GM04503 (cell line): ENCODE measurements at places on chromosomes 11 and 22.

DNA sequence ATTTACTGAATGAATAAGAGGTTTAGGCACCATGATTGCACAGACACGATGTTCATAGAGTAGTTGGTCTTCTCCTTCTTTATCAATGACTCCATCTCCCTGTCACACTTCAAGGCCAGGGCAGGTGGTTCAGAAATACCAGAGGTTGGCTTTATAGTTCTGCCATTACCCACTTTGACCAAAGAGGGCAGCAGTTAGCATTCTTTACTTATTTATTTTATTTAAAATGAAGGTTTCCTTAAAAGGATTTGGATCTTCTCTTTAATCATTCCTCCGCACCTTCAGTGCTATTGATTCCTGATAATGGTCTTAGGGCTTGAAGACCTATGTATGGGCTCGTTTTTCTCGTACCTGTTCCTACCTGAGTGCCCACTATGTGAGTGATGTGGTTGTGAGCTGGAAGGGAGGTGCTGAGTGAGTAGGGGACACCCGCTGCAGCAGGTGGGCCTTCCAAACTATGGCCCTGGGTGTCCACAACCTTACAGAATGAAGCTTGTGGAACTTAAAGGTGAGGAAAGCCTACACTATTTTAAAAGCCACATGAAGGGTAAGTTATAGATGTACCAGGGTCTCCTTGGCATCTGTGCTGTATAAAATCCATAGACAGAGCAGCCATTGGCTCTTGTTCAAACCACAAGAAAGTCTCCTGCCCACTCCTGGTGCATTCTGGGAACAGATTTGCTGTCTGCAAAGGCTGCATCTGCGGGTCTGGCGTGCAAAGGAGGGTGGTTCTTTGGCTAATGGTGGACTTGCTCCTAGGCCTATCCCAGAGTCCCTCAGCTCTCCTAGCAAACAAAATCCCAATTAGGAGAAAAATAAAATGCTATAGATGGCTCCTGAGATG, 35.0 kb downstream of the TIMP3 start:
- DNase-seq = no peak

DNA sequence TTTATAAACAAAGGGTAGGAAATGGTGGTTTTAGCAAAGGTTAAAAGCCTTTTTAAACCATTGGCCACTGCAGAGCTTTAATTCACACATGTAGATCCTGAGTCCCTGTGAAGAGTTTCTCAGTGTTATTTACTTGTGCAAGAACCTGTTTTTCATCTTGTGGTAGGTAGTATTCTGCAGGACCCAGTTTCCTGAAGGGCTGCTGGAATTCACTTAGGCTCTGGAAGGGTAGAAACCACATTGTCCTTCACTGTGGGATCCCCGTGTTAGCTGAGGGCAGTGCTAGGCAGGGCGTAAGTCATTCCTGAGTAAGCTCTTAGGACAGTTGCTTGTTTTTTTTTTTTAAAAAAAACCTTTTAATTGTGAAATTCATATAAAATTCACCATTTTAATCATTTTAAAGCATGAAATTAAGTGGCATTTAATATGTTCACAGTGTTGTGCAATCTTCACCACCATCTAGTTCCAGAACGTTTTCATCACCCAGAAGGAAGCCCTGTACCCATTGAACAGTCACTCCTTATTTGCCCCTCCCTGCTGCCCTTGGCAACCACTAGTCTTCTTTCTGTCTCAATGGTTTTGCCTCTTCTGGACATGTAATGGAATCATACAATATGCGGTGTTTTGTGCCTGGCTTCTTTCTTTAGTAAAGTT, 77.7 kb downstream of the C22orf31 start:
- no peak for DNase-seq

DNA sequence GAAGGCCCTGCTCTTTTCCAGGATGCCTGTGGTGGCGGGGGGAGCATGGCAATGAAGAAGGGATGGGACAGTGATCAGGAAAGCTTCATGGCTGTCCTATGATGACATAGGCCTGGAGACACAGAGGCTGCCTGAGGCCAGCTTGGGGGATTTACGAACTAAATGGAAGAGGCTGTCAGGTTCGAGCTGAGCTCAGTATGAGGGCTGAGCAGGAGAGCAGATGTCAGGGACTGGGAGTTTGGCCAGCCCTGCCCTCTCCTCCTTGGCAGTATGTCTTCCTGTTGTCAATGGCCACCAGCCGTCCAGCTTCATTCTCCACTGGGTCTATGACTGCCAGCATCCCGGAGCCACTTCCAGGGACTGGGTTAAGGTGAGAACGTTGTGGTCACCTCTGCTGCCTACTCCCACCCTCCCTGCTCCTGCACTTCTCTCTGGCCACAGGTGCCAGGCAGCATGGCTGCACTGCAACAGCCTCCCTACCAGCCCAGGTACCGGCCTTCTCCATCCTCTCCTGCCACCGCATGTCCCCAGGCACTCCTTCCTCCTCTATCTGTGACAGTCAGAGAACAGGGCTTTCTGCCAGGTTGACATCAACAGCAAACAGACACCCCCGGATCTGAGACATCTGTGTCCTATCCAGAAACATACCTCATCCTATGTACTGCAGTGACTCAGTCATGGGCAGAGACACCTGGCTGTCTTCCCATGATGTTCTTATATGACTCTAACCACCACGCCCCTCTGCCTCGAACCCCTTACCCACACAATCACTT, 75.1 kb downstream of the KIRREL3 start:
- no peak for DNase-seq

GRCh38 chr22:22942511-22943329, 55.1 kb downstream of the IGLL5 start:
- no peak for DNase-seq
